Stimulated activated CD8-positive, alpha-beta memory T cell treated with anti-CD3 and anti-CD28 coated beads, Interleukin-4, amount 100 ng/mL, for 1 hour (primary cell): ENCODE measurements at places on chromosomes 12 and 14.

GRCh38 chr14:89040460-89041256 is 216.2 kb downstream of the TTC8 start:
- peak; percentile 56 for DNase-seq

GRCh38 chr14:103273745-103274615 is 60.1 kb upstream of the EIF5 start:
- DNase-seq = no peak

DNA sequence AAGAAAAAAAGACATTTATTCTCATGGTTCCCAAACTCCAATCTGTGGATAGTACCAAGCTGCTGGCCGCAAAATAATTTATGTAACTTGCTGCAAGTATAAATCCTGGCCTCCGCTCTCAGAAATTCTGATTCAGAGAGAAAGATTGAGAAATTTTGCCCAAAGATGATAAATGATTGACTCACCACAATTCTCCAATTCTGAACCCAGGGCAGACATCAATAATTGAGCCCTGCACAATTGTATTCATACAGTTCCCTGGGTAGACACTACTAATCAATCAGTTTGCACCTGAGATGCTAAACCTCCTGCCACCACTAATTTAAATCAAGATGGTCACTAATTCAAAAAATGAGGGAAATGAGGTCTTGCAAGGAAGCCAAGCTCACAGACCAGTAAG is 38.2 kb downstream of the TRPV4 start:
- no peak for DNase-seq

- DNase-seq = no peak
These were observed 101.5 kb downstream of the KICS2 start for GRCh38 chr12:64120568-64120967.

DNA sequence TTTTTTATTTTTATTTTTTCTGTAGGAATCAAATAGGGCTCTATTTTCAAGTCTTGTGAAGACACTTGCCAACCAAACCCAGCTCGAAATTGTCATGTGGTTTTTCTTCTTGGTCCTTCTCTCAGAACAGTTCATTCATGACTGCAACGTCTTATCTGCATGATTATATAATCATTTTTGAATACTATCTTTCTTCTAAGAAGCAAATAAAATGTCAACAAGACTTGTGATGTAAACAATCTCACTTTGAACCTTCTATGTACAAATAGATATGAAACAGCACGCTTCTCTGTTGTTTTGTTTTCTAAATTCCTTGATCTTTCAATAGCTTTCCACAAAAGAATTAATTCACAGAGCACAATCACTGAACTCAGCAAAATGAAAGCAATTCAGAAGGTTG is 320.7 kb downstream of the SOX5 start:
- no peak for DNase-seq

DNA sequence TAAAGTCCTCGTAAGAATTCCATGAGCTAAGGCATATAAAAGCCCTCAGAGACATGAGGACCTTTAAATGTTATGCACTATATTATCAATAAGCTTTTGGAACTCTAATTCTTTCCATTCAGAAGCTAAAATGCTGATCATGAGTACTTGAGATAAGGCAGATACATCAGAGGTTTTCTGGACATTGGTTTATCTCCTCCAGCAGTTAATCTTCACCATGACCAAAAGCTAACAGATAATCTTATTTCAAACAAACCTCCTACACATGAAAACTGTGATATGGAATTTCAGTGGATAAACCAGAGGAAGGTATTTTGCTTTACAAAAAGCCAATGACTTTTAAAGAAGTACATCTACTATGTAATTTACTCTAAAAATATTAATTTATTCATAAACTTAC is 97.9 kb upstream of the BBS10 start:
- no peak for DNase-seq

GRCh38 chr14:79767251-79767650 is 444.1 kb downstream of the DIO2 start:
- DNase-seq = no peak

DNA sequence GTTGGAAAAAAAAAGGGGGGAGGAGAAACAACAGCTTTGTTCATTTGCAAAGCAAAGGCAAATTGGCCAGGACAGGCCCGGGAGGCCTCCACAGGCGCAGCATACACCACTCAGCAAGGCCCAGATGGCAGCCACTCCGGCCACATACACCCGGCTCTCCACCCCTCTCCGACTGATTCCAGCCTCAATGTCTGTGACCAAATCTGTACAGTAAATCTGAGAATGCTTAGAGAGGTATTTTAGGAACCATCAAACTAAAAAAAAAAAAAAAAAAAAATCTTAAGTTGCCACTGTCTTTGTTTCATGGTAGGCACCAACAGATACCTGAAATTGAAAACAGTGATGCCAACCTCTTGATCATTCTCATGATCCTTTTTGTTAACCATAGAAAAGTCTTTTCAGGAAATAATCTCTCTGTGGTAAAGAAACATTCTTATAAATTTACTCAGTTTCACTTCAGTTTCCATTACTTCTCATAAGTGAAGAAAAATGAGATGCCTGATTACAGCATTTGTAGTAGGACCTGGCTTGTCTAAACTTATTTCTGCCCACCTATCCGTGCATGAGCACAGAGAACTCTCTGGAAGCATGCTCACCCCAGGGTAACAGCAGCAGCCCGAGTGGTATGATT is 20.2 kb downstream of the VPS37B start:
- no peak for DNase-seq

- no peak for DNase-seq
These were observed 53.3 kb downstream of the SMIM41 start for GRCh38 chr12:52132754-52133161.

- no peak for DNase-seq
These were observed 39.7 kb downstream of the PLEKHA5 start for GRCh38 chr12:19169222-19169621.

GRCh38 chr12:62113366-62114011 is 146.7 kb upstream of the USP15 start:
- DNase-seq = no peak

DNA sequence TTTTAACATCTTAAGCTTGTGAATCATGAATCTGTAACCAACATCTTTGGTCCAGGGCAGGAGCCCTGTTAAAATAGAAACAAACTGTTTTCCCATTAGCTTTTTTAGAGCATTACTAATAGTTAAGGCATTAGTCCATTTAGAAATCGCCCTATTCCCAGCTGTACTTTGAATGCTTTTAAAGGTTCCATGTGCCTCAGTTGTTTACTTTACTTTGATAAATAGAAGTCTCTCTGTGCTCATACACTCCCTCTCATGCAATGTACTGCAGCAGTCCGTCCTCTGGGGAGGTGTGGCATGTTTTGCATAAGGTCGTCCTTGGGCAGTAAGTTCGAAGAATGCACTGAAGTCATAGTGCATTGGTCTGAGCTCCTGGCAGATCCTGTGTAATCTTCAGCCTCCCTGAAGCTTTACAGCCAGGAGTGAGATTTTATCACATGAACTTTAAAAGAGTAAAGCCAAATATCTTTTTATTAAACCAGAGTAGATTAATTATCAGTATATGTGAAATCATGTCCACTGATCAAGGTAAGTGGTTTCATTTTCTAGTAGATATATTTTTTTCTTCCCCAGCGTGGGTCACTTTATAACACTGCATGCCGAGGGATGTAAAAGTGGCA is 134.7 kb downstream of the FGD4 start:
- DNase-seq = no peak

- DNase-seq = no peak
These were observed 175.2 kb upstream of the GRIN2B start for GRCh38 chr12:14156606-14157005.

- DNase-seq = no peak
These were observed 71.9 kb downstream of the TUNAR start for GRCh38 chr14:95948558-95948981.

GRCh38 chr14:63273129-63273528 is 45.6 kb downstream of the GPHB5 start:
- DNase-seq = no peak

DNA sequence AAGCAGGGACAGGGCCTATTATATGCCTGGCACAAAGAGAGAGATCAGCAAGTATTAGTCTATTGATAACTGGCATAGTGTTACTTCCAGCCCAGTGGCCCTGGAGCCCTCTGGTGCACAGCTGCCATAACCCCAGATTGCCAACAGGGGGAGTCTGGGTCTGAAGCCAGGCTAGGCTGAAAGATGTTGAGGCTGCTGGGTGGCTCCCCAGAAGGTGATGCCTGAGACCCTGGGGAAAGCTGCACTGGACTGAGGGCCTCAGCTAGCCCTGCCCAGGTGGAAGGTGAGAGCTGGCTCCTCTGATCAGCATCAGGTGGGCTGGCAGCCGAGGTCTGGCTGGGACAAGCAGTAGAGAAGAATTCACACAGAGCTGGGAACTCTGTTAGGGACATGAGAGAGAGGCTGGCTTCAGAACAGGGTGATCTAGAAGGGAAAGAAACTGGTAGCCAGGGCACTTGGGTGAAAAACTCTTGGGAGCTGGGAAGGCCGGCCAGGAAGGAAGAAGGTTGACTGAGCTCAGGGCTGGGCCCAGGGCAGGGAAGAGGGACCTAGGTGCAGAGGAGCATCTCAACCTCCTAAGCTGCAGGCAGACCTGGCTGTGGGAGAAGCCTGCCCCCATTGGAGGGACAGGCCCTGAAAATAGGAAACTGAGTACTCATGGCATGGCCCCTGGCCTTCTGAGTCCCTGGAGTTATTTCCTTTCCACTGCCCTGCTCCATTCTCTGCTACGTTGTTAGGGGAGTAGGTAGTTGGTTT is 3.9 kb downstream of the GZMH start:
- DNase-seq = peak; percentile 37

- DNase-seq = peak; percentile 4
These were observed 23.2 kb upstream of the ESRRB start for GRCh38 chr14:76352639-76353281.

DNA sequence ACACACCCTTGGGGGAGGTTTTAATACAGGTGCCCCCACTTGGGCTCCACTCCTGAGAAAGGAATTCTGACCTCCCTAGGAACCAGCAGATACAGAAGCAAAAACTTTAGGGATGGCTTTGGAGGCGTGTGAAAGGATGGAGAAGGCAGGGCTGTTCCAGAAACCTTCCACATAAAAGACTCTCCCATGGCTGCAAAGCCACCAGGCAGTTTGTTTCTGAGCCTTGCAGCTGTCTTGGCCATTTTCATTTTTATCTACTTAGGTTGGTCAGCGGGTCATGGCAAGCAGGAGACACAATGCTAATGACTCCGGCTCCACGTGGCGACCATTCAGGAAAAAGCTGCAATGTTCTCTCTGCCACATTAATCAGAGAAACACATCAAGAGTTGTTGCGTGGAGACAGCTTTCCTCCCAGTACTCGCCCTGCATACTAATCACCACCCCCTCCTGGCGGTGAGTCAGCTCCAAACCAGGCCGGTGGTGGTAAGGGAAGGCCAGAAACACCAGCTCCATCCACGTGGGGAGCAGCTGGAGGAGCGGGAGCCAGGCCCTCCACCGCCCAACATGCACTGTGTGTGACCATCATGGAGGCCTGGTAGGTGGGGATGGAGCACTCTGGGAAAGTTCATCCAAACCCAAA is 30.9 kb upstream of the IRF2BPL start:
- no peak for DNase-seq

DNA sequence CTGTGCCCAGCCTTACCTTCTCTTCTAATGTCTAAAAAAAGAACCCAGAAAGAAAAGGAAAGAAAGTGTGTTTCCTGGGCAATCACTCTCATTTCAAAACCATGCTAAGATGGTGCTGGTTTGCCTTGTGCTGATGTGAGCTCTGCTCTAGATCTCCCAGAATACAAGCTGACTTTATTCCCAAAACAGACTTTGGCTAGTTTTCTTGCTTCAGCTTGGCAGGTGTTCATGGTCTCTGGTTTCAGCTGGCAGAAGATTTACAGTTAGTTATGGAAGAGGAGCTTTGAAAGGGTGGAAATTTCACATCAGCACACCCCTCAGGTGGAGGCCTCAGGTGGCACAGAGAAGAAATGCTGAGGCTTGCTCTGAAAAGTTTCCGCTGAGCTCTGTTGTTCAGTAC is 34.4 kb downstream of the PPP1R36 start:
- no peak for DNase-seq

DNA sequence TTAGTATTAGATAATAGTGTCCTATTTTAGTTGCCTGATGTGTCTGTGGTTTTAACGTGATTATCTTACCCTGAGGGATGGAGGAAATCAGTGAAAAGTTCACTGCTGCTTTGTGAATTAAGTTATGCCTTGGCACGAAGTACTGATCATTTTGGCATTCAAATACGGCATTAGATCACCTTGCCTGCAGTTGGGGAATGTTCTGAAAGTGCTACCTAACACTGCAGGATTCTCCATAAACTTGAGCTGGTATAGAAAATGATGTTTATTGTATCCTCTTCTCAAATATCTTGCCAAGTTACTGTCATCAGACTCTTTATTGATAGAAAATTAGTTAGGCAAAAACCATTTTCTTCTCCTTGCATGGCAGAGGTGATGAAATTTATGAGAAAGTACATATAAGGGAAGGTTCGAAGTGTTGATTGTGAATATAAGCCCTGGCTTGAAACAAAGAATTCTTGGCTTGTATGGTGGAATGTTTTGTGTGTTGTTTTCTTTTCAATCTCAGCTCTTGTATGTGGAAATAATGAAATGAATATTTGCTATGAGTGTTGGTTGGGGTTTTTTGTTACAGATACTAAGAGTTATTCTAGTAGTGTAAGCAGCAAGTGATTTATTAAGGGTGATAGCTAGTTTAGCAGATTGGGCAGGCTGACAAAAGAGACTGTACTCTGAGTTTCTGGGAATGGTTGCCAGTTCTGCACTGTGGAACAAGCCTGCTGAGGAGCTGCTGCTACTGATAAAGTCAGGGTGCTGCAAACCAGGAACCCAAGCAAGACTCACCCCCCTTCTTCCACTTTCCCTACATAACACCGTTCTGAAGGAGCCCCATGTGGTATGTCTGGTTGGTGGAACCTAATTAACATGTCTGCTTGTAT is 448.3 kb downstream of the PCNX1 start:
- no peak for DNase-seq

DNA sequence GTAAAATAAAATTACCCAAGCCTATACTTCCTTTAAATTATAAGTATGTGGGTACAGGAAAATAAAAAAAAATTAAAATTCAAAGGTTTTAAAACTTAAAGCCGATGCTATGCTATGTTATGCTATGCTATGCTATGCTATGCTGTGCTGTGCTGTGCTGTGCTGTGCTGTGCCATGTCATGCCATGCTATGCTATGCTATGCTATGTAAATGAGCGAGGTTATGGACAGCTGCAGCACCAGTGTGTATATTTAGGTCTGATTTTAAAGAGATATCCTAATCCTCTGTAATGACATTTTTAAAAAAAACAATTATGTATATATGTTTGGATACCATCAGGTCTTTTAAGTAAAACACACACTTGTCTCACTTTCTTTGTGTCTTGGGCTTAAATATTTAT is 1822.0 kb upstream of the SEL1L start:
- DNase-seq = no peak

- no peak for DNase-seq
These were observed 208.4 kb upstream of the FKBP4 start for GRCh38 chr12:2586156-2587038.

- no peak for DNase-seq
These were observed 423.2 kb downstream of the ATP23 start for GRCh38 chr12:58364389-58365086.

DNA sequence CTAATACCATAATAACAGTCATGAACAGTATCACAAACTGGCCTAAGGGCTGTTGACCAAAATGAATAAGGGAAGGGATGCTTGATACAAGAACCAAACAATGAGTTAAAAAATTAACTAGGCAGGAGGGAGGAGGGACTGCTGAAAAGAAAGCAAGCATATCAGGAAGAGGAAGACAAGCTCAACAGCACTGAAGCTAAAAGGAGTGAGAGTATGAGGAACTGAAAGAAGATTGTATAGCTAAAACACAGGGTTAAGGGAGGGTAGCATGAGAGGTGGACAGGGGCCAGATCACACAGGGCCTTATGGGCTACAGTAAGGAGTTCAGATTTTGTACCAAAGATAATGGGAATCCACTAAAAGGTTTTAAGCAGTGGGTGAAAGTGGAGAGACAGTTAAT is 34.1 kb downstream of the ITGA7 start:
- no peak for DNase-seq
